ENCODE measurements at places on chromosomes 16 and 17. TPM values are rescaled to one million over a fixed set of nuclear protein-coding genes. Genes with fewer than 3 reads are reported as not detected.

DNA sequence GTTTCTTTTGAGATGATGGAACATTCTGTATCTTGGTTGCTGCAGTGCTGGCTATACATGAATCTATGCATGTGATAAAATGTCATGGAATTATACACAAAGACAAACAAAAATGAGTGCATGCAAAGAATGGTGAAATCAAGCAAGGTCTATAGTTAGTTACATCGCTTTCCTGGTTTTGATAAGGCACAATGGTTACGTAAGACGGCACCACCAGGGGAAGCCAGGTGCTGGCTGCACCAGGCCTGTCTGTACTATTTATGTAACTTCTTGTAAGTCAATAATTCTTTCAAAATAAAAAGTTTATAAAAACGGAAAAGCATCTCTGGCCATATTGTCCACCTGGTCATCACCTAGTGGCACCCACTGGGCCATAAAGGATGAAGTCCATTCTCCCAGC is 46.5 kb downstream of the ARHGAP27 start:
- DNase-seq = no peak

GRCh38 chr17:61709567-61709966 is 118.5 kb upstream of the NACA2 start:
- DNase-seq = no peak

GRCh38 chr17:51673070-51673469 is 412.7 kb downstream of the UTP18 start:
- no peak for DNase-seq

DNA sequence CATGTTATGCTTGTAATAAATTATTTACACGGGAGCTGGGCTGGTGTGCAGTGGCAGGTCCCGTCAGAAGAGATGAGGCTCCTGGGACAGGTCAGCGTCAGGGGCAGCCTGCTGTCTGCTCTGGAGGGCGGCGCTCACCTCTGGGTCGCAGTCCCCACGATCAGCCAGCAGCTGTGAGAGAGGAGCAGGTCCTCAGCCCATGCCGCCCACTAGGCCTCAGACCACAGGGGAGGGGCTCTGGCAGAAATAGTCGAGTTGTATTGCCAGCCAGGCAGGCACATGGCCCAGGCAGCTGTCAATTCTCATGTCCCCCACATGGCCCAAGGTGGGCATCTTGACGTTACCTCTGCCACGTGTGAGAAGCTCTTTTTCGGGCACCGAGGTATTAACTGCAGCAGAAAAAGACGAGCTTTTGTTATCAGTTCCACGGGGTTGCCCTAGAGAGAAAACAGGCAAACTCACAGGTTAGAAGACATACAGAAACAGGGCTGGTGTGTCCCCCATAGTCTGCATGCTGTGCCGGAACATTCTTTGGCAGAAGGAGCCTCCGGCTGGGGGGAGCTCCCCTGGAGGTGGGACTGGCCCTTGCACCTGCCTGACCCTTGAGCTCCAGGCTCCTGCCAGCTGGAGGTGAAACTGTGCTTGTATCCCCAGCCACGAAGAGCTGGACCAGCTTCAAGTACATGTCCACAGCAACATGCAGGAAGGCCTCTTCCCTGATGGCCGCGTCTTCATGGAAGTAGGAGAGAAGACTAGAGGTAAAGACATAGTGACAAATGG is 17.4 kb downstream of the ZNF276 start:
- DNase-seq = no peak

DNA sequence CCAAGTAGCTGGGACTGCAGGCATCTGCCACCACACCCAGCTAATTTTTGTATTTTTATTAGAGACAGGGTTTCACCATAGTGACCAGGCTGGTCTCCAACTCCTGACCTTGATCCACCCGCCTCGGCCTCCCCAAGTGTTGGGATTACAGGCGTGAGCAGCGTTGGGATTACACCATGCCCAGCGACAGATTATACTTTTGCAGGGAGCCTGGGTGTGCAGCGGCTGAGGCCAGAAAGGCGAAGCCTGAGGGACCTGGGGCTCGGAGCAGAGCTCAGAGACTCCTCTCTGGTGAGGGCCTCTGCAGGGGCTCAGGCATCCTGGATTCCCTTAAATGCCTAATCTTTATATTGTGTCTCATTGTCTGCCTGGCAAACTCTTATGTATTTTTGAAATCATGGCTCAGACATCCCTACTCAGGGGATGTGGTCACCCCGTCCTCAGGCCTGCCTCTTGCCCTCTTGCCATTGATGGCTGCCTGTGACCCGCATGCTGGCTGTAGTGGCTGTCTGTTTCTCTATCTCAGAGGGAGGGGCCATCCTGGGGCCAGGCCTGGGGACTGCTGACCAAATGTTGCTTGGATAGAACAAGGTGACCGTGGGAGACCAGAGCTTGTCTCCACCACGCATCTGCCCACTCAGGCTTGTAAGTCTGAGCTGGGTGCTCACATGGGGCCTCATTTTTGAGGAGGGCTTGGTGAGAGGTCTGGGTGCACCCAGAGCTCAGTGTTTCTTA is 42.6 kb downstream of the B9D1 start:
- DNase-seq = no peak

DNA sequence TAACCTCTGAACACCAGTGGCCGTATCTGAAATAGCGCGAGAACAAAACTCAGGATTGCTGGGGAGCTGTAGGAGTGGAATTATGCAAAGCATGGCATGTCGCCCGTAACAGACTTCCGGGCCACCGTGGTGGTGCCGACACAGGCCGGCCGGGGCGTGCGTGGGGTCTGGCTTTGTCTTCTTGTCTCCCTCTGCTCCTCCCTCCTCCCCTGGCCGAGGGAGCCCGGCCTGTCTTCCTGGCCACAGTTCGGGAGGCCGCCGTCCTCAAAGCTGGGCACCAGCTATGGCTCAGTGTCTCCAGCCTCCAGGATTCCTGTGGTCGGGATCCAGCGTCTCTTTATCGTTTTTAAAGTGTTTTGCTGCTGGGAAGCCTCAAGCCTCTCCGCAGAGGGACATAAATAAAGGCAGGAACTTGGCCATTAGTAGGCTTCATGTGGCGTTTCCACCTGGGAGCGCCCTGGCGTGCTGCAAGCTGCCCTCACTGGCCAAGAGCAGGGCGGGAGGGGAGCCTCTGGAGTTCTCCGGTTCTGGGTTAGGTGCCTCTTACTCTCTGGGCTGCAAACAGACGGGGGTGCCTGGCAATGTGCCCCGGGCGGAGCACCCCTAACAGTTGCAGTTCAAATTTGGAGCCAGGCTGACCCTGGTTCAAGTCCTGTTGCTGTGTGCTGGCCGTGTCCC is 22.0 kb upstream of the NPTX1 start:
- DNase-seq = no peak

GRCh38 chr17:40264458-40265185 is 23.1 kb upstream of the CDC6 start:
- DNase-seq = no peak

- DNase-seq = no peak
Measured at GRCh38 chr17:8153525-8153956, 1.3 kb upstream of the PER1 start.

DNA sequence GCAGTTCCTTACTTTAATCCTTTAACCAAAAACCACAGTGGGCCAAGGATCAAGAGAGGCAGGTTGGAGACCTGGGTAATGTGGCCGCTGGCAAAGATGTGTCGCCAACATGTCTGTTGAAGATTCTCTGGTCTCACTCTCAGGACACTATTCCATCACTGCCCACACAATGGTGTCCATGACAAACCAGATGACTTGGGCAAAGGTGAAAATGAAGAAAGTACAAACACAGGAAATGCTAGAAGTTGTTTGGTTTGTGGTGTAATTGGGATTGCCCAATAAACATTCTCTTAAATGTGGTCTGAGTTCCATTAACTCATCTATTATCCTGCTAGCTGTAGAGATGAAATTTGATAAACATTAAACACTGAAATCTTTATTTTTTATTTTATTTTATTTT is 43.3 kb downstream of the SALL1 start:
- DNase-seq = no peak

DNA sequence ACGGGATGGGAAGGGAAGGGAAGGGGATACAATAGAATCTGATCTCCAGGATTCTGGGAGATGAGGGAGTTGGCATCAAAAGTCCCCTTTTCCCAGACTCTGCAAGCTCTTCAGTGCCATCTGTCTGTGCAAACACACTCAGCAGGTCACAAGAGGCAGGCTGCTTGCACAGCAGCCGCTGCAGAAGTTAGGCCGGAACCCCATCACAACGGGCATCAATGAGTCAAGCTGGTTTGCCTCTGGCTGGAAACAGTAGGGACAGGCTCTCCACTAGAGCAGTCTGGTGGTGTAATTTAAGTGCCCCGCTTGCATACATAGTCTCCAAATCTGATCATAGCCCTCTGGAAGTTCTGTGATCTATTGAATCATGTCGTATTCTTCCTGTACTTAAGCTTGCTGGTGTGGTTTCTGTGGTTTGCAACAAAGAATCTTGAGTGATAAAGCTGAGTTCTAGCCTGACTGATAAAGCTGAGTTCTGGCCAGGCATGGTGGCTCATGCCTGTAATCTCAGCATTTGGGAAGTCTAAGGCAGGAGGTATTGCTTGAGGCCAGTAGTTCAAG is 33.7 kb upstream of the KDM8 start:
- no peak for DNase-seq

GRCh38 chr17:31561469-31562375 is 170.2 kb downstream of the RAB11FIP4 start:
- no peak for DNase-seq

DNA sequence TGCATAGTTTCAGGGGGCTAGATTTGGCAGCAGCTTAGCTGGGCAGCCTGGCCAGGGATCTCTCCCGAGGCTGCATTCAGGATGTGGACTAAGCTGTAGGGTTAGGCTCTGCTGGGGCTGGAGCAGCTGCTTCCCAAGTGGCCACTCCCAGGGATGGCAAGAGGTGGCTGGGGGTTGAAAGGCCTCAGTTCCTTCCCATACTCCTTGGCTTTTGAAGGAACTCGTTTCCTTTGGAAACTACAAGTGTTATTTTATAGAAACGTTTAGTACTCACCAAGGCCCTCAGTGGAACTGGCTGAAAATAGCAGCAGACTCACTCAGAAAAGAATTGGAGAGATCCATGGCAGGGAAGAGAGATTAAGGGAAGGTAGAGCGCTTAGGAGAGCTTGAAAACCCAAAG is 76.4 kb downstream of the WWP2 start:
- DNase-seq = no peak

DNA sequence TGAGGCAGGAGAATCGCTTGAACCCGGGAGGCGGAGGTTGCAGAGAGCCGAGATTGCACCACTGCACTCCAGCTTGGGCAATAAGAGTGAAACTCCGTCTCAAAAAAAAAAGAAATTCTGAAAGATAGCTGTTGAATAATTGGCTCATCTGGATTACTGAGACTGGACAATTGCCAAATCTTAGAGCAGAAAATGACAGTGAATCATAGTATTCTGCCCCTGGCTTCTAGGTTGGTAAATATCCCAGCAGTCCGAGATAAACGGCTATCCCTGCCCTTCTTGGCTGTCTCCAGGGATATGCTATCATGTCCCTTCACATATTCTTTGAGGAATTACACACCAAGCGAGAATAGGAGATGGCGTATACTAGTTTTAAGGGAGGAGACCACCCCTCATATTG is 35.5 kb upstream of the METTL16 start:
- DNase-seq = no peak

DNA sequence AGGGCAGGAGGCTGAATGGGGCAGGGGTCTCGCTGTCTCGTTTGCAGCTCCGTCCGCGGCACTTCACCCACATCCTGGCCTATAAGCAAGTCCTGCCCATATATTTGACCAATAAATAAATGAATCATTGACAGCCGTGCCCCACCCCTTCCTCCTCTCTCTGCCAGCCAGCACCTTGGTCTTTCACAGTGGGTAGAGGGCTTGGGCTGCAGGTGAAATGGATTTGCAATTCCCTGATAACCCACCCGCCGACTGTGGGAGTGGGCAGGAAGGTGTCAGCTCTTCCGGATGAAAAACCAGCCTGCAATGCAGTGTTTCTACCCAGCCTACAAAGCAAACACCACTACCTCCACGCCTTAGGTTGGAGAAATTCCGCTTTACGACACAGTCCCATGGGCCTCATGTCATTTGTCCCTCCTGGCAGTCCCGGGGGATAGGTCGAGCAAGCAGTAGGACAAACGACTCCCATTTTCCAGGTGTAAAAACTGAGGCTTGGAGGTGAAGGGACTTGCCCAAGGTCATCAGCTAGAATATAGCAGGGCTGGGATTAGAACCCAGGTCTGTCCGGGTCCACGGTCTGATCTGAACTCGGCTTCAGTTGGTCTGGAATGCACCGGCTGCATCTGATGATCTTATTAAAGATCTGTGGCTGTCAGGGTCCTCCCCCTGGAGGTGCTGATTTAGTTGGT is 79.0 kb downstream of the ABCC1 start:
- DNase-seq = no peak

- no peak for DNase-seq
Measured at GRCh38 chr17:71200597-71200996, 920.2 kb upstream of the SOX9 start.

- DNase-seq = no peak
Measured at GRCh38 chr17:59074494-59074893, 32.2 kb downstream of the TRIM37 start.

DNA sequence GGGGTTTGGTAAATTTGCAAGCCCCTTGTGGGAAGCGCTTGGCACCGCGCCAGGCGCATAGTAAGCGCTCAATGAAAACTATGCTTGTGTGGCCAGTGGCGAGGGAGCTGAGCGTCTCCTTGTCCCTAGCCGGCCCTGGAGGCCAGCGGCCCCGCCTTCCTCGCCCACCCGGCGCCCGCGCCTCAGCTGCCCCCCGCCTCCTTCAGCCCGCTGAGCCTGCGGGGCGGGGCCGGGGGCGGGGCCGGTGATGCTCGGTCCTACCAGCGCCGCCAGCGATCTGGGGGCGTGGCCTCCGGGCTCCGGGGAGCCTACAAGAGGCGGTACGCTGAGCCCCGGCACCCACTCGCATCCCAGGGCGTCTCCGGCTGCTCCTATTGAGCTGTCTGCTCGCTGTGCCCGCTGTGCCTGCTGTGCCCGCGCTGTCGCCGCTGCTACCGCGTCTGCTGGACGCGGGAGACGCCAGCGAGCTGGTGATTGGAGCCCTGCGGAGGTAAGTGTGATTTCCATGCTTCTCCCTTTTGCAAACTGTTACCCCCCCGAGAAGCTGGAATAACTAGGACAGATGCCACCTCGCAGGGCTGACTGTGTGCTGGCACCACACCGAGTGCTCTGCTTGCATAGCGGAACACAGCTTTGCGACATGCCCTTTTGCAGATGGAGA is at the start of gene CRISPLD2:
Gene CRISPLD2 (plus strand): TSS at position 342 of the 661 bp plus-strand sequence. CDS start 18,511 bp downstream, outside the sequence.
- DNase-seq = peak; percentile 90

- DNase-seq = no peak
Measured at GRCh38 chr17:80468242-80468641, 8.2 kb downstream of the NPTX1 start.

GRCh38 chr17:19762515-19762961 is 14.4 kb upstream of the ALDH3A1 start:
- DNase-seq = no peak

GRCh38 chr16:17560548-17560947 is 89.8 kb upstream of the XYLT1 start:
- no peak for DNase-seq

- DNase-seq = no peak
Measured at GRCh38 chr16:16032271-16032979, 83.0 kb downstream of the ABCC1 start.

GRCh38 chr16:24829153-24829552 is 16.6 kb upstream of the SLC5A11 start:
- DNase-seq = no peak

PTX4 gene
- not detected for polyA plus RNA-seq

TMEM92 gene
- 1.7 TPM for polyA plus RNA-seq

HOXB1 gene
- polyA plus RNA-seq = 0.17 TPM

CHST4 gene
- polyA plus RNA-seq = 0.33 TPM

CDT1 gene
- 16.1 TPM for polyA plus RNA-seq

SLC5A11 gene
- 2.5 TPM for polyA plus RNA-seq

LHX1 gene
- polyA plus RNA-seq = 97.5 TPM

SCO1 gene
- 38.6 TPM for polyA plus RNA-seq

LPO gene
- not detected for polyA plus RNA-seq

HOXB2 gene
- 42.3 TPM for polyA plus RNA-seq

RUNDC3A gene
- 2.8 TPM for polyA plus RNA-seq

OR1A1 gene
- polyA plus RNA-seq = 0.05 TPM

MYCBPAP gene
- 1.5 TPM for polyA plus RNA-seq
